ENCODE measurements at places on chromosomes 5 and 9.

- no peak for DNase-seq
Observed at GRCh38 chr5:154778534-154778933, 23.4 kb downstream of the LARP1 start.

DNA sequence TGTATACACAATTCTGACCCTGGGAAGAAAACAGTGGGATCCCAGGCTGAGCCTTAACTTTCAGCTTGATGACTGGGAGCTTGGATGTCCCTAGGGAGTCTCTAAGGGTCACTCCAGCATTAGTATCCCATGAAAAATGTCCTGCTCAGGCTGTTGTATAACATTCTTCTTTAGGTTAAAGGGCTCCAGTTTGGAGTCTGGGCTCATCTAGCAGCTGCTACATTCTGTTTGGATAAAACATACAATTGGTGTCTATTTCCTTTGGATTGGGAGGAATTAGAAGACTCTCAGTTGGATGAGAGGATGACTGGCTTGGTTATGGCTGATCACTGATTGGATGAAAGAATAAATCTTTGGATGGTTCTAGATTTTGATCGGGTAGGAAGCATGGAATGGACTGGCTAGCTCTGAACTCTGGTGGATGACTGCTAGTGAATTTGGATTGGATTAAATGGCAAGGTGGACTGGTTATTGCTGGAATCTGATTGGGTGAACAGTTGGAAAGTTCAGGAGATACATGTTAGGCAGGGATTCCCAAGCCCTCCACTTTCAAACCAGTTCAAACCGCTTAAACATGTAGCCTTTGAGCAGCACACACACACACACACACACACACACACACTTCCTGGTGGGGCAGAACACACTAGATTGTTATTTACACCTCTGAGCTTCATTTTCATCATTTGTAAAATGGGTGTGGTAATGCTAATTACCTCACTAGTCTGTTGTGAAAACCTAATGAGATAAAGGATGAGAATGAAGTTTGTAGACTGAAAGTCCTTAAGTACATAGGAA, 7.1 kb upstream of the MYOZ3 start:
- DNase-seq, result no peak

DNA sequence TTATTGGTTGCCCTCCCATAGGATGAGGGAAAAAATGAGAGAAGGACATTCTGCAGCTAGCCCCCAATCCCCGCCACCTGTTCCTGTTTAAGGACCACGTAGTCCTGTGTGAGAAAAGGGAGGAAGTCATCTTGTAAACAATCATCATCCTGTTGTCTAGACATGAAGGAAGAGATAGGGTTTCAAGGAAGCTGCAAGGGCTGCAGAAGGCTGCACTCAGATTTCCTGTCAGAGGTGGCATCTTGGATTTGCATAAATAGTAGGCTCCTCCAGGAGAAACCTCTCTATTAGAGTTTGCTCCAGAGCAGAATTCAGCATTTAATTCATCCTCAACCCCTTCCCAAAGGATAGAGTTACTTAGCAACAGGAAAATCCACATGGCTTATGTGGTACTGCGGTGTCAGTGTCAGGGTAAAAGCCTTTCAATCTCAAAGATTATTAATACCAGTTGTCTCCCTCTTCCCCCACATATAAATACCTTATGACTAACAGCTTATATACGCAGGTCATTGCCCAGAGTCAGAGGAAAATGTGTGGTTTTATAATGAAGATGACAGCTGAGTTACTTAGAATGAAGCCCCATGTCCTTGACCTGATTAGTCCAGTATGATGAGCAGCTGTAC, 4.6 kb upstream of the DNAJC18 start:
- DNase-seq, result no peak

DNA sequence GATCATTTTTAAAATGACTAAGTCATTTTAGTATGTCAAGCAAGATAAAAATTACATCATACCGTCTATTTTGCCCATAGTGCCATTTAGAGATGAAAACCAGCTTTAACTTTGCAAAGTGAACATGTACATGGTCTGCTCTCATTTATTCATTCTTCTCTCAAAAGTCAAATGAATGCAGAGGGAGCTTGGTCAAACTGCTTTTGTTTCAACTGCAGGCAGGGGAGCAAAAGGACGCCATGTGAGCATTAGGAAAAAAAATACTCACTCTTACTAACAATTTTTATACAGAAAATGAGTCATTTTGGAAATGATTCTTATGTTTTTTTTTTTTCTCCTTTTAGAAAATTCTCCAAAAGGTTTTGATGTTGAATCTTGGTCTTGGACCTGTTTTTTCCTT, 15.7 kb downstream of the SCGB3A1 start:
- DNase-seq, result no peak

- no peak for DNase-seq
Observed at GRCh38 chr9:35553670-35554543, 51.2 kb upstream of the TESK1 start.

DNA sequence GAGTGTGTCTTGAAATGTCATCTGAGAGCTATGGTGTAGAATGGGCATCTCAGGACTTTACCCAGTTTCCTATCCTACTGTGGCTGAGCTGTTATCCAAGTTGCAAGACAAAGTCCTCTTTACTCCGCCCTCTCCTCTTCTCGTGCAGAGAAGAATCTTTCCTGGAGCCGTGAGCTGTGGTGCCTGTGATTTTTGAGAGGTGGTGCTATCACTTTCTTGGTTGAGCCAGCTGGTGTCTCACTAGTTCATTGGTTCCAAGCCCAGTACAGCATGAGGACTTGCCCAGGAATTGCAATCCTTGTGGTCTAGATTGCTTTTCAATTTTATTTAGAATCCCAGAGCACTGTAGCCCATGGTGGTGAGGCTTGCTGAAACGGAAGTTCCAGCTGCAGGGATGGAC, 2300.3 kb downstream of the MAT2B start:
- no peak for DNase-seq

DNA sequence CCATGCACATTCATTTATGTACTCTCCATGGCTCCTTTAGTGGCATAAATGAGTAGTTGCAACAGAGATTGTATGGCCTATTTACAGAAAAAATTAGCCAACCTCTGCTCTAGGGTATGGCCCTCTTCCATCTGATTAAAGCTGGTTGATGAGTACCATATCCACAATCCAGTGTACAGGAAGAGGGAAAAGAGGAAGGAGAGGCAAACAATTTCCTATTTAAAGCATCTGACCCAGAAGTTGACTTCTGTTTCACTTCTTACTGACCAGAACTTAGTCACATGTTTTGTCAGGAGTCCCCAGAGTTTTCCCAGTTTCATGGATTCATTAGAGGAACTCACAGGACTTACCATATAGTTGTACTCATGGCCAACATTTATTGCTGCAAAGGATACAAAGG, 68.6 kb upstream of the STARD4 start:
- DNase-seq, result no peak

GRCh38 chr9:96137671-96138429, 164.1 kb downstream of the HSD17B3 start:
- DNase-seq, result no peak

- no peak for DNase-seq
Observed at GRCh38 chr9:138105123-138105415, 227.5 kb downstream of the CACNA1B start.

DNA sequence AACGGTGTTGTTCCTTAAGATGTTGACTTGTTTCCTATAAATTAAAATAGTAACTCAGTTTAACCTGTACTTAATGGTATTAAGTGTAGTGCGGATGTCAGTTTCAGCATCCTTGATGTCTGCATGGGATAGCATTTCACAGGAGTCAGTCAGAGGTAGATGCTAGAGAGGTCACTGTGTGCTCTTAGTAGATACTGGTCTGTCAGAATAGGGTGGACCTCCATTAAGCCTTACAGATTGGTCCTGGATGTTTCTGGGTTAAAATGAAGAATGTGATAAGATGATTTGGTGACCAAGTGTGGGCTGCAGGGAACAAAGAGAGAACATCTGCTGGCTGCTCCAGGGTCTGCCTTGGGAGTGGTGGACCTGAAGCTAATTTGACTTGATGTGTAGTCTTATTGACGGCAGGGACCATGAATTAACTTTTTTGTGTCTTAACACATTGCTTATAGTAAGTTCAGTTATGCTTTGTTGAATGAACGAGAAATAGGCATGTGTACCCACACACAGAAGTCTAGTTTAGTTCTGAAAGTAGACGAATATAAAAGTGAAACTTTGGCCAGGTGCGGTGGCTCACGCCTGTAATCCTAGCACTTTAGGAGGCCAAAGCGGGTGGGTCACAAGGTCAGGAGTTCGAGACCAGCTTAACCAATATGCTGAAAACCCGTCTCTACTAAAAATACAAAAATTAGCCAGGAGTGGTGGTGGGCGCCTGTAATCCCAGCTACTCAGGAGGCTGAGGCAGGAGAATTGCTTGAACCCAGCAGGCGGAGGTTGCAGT, 12.5 kb downstream of the RAB24 start:
- DNase-seq, result no peak

DNA sequence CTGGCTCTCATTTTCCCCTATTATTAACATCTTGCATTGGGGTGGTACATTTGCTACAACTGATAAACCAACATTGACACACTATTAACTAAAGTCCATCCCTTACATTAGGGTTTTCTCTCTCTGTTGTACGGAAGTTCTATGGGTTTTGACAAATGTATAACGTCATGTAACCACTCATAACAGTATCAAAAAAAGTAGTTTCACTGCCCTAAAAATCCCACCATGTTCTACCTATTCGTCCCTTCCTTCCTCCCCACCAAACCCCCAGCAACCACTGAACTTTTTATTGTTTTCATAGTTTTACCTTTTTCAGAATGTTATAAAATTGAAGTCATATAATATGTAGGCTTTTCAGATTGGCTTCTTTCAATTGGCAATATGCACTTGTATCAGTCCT, 40.1 kb downstream of the MLLT3 start:
- no peak for DNase-seq

DNA sequence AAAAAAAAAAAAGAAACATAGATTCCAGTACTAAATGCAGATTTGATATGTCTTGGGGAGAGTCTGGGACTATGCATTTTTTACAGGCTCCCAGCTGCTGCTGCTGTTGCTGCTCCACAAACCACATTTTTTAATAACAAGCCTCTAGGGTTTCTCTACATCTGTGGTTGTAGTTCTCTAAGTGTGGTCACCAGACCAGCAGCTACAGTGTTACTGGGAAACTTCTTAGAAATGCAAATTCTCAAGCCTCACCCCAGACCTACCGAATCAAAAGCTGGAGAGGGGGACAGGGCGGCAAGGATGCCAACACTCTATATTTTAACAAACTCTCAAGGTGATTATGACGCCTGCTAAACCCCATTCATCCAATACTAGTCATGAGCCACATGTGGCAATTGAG, 293.4 kb upstream of the PTGER4 start:
- DNase-seq, result no peak

DNA sequence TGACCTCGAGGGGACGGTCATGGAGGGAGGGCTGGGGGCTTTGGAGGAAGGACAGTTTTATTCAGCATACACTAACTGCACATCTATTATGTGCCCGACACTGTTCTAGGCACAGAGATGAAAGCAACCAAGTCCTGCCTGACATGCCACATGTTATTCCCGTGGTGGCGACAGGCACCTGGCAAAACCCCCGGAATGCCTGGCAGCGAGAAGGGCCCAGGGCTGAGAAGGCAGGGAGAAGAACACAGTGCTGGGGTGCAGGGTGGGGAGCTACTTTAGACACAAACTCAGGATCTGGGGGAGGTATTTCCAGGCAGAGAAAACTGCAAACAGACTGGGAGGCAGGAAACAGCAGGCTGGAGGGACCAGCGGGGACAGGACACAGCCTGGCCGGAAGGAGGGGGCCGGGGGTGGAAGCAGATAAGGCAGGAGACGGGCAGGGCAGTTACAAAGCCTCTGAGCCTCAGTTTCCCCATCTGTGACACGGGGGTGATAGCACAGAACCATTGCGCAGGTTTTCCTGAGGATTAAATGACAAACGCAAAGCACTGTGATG, 77.7 kb downstream of the STK10 start:
- DNase-seq, result no peak

DNA sequence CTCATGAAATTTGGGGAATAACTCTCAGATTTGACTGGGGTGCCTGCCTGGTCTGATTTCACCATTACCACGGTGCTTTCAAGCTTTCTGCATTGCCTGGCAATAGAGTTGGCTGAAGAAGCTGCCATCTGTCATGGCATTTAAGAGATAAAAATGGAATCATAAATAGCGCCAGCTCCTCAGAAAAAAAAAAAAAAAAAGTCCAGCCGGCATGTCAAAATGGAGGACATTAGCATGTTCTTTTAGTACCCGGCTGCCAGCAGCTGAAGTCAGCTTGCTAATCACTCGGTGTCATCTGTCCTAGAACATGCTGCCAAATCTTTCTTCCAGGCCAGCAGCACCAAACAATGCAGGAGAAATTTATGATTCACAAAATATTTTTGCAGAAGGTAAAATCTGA, 57.7 kb upstream of the CER1 start:
- no peak for DNase-seq

DNA sequence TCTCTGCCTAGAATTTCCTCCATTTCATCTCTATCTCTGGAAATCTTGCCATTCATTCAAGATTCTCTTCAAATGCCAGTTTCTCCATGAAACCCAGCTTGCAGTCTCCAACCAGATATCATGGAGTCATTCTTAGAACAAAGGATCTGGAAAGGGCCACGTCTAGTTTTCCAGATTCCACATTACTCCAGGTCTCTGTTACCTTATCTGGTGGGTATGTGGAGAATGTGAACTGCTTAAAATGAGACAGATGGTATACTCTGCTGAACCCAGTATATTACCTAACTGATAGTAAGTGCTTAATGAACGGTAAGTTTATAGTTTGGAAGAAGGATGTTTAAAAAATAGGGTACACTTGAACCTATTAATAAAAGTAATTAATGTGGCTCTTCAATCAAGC, 52.3 kb upstream of the ZSWIM6 start:
- DNase-seq, result no peak

GRCh38 chr9:127081250-127082185, 40.9 kb downstream of the ANGPTL2 start:
- DNase-seq, result no peak

All from T-helper 9 cell (primary cell).